ENCODE measurements at places on chromosomes 2 and 18.
A peak's percentile ranks its signal among the peaks of the same experiment; 100 is the strongest.

DNA sequence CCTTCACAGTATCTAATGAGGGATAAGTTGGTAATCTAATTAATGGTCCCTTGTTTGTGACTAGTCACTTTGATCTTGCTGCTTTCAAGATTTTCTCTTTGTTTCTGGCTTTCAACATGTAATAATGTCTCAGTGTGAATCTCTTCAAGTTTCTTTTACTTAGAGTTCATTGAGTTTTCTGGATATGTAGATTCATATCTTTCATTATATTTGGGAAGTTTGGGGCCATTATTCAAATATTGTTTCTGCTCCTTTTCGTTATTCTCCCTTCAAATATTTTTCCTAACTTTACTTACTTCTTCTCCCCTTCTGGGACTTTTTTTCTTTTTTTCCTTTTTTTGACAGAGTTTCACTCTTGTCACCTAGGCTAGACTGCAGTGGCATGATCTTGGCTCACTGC, 21.1 kb upstream of the NAPG start:
- no peak for DNase-seq

GRCh38 chr2:112881217-112881985, 29.6 kb upstream of the IL37 start:
- no peak for DNase-seq

GRCh38 chr2:133458280-133458679, 110.0 kb downstream of the NCKAP5 start:
- no peak for DNase-seq

- DNase-seq = no peak
These were observed 771.9 kb downstream of the ERBB4 start for GRCh38 chr2:211766689-211767088.

- DNase-seq = no peak
These were observed 793.9 kb upstream of the NRXN1 start for GRCh38 chr2:51825823-51826222.

DNA sequence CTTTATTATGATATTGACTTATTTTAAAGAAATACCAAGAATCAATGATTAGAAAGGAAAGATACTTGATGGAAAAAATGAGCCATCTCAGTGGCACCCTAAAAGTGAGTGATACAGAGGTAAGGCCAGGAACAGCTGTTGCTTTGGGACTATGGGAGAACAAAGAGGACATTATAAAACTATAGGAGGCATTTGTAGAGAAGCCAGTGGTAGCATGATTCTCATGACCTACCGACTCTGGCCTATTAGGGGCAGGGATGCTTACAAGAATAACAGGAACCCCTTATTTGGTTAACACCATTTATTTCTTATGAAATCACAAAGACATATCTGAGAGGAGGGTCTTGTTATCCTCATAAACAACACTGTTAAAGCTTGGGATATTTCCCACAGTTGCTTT, 162.2 kb downstream of the RIT2 start:
- no peak for DNase-seq

GRCh38 chr2:4909346-4910009, 782.7 kb upstream of the SOX11 start:
- DNase-seq = no peak

- DNase-seq = peak; percentile 51
These were observed 20.9 kb upstream of the COL6A3 start for GRCh38 chr2:237434866-237435311.

DNA sequence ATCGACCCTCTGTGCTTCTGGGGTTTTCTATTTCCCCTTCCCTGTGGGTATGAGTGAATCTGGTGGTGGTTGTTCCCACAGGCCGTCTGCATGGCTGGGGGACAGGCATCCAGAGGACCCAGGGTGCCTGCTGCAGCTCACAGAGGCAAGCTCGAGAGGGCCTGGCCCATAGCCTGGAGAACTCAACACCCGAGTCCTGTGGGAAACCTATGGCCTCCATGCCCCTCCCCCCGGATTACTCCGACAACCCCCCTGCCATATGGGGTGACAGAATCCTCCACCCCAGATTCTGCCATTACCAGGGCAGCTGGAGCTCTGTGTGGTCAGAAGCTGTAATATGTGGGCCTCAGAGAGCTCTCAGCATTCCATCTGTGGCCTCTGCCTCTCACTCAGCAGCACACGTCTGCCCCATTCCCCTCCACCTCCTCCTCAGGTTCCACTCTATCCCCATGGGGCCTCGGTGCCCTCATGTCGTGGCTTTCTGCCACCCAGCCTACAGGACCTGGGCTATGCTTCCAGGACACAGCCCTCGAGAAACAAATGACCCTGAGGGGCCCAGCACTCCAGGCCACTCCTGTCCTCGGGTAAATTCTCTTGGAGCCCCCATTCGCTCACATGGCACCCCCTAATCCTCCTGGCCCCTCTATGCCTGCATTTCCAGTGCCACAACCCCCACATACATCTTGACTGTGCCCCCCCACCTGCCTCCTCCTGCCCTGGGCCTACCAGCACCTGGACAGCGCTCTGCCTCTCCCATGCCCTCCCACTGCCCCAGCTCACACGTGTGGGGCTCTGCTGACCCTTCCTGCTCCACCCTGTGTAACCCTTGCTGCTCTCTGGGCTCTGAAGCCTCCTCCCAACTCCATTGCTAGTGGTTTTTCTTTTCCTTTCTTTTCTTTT, 3.6 kb downstream of the MZT2A start:
- DNase-seq = no peak

DNA sequence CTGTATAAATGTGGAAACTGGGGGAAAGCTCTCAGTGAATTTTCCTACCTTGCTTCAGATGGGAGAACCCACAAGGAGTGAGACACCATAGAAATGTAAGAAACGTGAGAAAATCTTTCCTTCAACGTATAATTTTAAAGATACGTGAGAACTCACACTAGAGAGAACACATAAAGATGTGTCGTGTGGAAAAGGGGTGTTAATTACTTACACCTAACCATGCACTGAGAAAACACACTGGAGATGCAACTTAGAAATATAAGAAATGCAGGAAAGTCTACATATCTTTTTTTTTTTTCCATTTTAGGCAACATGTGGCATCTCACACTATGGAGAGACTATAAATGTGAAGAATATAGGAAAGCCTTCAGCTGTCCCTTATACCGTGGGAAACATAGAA, 352.9 kb upstream of the NETO1 start:
- DNase-seq = no peak

DNA sequence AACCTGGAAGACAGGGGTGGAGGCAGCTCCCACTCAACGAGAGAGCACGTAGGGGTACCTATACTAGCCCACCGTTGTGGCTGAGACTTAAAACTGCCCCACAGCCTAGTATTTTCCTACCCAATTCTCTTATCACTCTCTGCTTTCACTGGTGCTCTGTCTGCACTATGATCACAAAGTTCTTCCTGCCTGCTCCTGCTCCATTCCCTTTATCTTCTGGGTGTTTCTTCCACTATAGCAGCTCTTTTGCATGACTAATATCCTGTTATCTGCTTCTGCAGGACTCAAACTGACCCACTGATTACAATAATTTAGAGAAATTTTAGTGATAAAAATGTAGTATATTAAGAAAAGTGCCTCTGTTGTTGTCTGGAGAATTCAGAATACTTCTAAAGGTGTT, 184.8 kb downstream of the LRP1B start:
- DNase-seq = no peak

- no peak for DNase-seq
These were observed 25.5 kb upstream of the KCNE4 start for GRCh38 chr2:223026357-223027110.

- DNase-seq = peak; percentile 21
These were observed 72.3 kb downstream of the IL1R2 start for GRCh38 chr2:102063941-102064678.

GRCh38 chr2:31314761-31315160, 80.8 kb downstream of the EHD3 start:
- no peak for DNase-seq

DNA sequence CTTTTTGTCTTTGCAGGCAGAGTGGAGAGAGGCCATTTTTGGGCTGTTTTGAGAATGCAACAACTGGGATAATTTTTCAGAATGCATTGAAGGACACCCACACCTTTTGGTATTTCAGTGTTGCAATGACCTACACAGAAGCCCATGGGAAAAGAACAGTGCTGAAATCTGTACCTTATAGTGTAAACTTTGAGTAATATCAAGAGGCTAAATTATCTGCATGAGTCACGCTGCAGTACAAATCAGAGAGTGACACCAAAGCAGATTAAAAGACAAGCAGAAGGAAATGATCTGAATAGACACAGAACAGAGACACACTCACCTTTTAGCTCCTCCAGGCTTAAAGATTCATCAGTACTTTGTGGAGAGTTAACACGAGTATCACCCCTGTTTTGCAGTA, 265.3 kb downstream of the PAX3 start:
- DNase-seq = no peak

- DNase-seq = peak; percentile 5
These were observed 6.0 kb upstream of the ALLC start for GRCh38 chr2:3651691-3652648.

DNA sequence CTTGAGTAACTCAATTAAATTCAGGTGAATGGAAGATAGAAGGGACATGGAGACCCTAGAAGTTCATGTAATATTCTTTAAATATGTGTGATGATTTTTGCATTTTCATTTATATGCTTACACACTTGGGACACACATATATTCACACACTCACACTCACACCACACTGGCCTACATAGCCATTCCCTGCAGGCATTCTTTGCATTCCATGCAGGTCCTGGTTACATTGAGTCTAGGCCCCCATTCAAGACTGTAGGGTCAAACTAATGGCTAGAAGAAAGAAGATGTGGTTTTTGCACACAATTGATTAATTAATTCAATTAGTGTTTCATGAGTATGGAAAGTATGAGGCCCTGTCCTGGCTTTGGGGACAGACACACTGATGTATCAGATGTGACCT, 249.4 kb downstream of the HNMT start:
- no peak for DNase-seq
